ENCODE measurements at places on chromosomes 2 and 18.

- no peak for DNase-seq
These were observed 15.5 kb downstream of the NEURL3 start for GRCh38 chr2:96489663-96490062.

- DNase-seq: no peak
These were observed 156.9 kb downstream of the COL4A4 start for GRCh38 chr2:227007148-227007547.

DNA sequence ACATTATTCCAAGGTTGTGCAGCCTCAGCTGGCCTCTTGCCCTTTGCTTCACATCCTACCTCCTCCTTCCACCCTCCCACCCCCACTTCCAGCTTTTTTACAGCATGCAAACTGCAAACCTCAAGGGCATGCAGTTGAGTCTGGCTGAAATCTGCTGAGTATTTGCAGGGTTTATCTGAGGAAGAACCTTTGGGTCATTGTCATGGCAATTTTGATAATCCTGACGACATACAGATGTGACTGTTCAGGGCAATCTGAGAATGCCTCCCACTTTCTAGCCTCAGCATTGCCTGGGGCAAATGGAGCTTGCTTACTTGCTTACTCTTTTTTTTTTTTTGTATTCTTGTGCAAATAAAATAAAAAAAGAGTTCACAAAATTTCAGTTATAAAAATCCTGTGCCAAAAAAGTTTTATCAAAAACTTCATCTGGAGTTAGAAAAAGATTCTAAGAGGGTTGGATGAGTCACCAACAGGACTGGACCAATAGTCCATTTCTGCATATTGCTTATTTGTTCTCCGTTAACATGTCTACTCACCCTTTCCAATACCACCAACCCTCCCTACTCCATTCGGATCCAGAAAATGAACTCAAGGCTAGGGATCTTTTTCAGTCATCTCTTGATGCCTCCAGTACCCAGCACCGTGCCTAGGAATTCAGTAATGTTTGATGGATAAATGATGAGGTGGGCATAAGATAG, 23.6 kb upstream of the LHCGR start:
- no peak for DNase-seq

DNA sequence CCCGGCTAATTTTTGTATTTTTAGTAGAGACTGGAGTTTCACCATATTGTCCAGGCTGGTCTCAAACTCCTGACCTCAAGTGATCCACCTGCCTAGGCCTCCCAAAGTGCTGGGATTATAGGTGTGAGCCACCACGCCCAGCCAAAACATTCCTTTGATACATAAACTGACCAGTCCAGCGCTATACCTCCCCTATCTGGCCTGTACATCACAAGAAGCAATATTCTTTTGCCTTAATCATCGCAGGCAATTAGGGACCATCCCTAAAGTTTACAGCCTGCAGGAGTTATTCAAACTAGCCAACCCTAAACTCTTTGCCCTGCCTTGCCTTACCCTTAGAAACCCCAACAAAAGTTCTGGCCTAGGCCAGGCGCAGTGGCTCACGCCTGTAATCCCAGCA, 6.8 kb upstream of the PPM1G start:
- DNase-seq: no peak

GRCh38 chr2:213251618-213252017, 32.6 kb upstream of the SPAG16 start:
- no peak for DNase-seq

DNA sequence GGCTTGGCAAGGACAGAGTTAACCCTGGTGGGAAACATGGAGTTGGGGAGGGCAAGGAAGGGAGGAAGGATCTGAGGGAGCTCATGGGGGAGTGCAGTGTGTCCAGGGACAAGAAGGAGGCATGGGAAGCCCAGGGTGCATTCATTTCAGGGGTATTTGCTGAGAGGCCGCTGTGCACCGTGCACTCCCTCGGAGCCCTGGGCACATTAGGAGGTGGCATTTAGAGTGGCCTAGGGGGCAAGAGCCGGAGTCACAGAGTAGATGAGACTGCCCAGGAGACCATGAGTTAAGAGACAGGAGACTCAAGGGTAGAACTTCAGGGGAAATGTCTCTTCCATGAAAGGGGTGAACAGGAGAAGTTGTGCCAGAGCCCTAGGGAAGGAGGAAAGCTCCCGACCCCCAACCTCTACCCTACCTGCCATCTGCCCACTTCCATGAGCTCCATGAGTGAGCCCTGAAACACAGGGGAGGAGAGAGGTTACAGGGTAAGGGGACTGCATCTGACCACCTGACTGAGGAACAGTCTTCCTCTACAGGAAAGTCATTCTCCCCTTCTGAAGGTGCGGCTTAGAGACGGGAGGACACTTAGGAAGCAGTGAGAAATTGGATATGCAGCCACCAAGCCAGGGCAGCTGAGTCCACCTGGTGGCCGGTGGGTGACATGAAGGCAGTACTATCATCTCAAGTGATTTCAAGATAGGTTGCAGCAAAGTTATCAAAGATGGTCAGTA, 58.5 kb upstream of the COPS8 start:
- DNase-seq: peak; percentile 41

- DNase-seq: no peak
These were observed 150.3 kb upstream of the DNMT3A start for GRCh38 chr2:25491966-25492532.

DNA sequence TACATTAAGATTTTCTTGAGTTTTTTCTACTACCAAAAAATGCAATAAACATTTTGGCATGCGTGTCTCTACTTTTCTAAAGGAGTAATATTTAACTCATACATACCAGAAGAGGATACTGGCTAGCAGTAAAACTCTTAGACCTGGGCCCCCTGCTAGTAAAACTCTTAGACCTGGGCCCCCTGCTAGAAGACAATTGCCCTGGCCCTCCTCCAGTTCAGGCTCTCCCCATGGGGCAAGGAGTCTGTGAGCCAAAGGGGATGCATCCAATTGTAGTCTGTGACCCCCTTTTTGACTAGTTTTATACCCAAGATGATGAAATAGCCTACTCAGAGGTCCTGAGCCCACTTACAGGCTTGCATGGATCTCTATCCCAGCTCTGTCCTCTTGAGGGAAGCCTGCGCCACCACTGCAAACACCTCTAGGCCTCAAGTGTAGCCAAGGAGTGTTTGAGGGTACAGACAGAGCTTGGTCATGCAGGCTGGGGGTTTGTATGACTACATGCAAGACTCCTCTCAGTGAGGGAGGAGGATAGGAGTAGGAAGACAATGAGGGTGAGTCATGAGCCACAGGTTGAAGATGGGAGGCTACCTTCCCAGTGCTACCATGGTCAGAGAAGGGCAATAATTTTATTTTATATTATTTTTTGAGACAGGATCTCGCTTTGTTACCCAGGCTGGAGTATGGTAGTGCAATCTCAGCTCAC, 45.2 kb upstream of the PGAP1 start:
- DNase-seq: no peak

DNA sequence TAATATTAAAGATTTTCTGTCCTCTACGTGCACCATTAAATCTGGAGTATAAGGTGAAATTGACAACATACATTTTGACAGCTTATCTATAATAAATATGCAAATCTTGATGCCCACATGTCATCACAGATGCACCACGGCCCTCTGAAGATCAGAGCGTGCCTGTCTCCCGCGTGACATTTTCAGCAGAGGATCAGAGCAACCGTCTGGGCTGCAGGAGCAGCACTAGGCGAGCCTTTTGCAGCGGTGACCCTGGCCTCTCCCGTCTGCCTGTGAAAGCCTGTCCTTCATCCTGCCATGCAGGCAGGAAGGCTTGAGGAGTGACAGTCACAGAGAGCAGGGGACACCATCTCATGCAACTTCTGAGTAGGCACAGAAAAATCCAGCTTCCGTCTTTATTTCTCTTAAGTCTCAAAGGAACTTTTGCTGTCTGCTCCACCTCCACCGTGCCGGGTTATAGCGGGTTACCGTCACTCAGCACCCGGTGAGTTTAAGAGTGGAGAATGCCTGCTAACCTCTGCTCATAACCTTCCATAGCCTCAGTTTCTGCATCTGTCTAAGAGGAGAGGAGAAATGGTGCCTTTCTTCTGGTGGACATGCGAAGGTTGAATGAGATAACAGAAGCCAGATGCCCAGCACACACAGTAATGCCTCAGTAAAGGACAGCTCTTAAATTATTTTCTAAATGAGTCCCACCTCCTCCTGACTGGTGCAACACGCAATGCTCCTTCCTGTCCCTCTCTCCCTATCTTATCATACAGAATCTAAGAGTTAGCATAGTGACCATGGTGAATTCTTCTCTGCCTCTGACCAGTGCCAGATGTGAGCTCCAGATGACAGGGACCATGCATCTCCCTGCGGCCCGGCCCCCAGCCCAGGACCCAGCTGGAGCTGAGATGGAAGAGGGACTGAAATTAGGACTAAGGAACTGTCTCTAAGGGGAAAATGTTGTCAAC, 43.8 kb downstream of the CELF4 start:
- no peak for DNase-seq

- DNase-seq: no peak
These were observed 90.1 kb downstream of the NFATC1 start for GRCh38 chr18:79485788-79486355.

- DNase-seq: no peak
These were observed 35.5 kb downstream of the LIPG start for GRCh38 chr18:49597157-49597931.

- no peak for DNase-seq
These were observed 1.2 kb downstream of the CDK15 start for GRCh38 chr2:201807452-201807999.

GRCh38 chr2:61993422-61994024, 88.0 kb downstream of the COMMD1 start:
- DNase-seq: peak; percentile 56

DNA sequence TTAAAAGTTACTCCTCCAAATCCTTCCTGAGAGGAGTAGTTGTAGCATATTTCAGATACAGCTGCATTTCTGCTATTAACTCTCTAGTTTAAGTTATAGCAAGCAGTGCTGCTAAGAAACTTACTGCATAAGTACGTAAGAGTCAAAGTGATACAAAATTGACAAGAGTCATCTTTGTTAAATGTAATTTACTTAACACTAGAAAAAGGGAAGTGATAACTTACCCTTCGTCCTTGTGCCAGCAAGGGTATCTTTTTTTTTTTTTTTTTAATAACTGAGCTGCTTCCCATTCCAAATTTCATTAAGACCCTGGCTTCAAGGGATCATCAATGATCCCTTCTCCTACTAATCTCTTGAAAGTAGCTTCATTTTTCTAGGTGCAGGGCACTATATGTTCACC, 493.0 kb downstream of the PLCL1 start:
- DNase-seq: no peak

GRCh38 chr2:29276151-29276550, 160.9 kb downstream of the CLIP4 start:
- DNase-seq: no peak

DNA sequence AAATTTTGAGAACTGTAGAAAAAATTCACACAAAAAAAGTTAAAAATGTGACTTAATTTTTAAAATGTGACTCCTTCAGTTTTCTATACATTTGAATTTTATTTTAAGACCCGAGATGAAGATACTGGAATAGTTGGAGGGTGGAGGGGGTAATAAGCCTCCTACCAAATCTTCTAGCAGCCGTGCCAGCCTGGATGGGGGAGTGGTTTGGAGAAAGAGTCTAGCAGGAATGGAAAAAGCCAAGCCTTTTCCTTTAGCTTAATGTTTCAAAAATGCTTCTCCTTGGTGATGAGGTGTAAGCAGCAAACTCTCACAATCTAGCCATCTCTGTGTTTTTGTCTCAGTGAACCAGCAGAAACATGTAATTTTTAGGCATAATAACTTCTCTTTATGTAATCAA, 14.7 kb downstream of the CASP8 start:
- DNase-seq: no peak

DNA sequence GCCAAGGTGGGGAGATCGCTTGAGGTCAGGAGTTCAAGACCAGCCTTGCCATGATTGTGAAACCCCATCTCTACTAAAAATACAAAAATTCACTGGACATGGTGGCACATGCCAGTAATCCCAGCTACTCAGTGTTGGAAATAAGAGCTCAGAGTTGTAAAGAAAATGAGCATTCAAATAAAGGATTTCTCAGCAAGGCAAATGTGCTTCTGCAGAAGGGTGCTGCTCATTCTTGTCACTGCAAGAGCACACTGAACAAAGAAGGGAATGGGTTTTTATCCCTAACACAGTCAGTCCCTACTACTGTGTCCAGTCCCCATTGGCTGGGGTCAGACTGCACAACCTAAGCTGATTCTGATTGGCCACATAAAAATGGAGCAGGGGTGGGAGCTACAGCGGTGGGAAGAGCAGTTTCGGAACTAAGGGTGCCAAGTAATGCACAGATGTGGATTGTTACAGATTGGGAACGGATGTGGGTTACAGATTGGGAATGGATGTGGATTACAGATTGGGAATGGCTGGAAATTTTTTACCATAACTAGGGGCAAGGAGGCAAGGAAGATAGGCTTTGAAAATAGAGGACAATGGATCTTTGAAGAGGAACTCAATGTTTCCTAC, 31.1 kb upstream of the TRAPPC8 start:
- DNase-seq: no peak

GRCh38 chr2:153071090-153071489, 352.7 kb downstream of the ARL6IP6 start:
- no peak for DNase-seq

DNA sequence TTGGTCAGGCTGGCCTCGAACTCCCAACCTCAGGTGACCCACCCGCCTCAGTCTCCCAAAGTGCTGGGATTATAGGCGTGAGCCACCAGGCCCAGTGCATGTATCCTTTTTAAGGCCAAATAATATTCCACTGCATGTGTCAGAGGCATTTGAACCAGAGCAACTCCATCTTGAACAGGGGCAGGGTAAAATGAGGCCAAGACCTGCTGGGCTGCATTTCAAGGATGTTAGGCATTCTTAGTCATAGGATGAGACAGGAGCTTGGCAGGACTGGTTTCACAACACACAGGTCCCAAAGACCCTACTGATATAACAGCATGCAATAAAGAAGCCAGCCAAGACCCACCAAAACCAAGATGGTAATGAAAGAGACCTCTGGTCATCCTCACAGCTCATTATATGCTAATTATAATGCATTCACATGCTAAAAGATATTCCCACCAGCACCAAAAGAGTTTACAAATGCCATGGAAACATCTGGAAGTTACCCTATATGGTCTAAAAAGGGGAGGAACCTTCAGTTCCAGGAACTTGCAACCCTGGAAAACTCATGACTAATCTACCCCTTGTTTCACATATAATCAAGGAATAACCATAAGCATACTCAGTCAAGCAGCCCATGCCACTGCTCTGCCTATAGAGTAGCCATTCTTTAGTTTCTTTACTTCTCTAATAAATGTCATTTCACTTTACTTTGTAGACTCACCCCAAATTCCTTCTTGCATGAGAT, 204.6 kb downstream of the RAB3GAP1 start:
- no peak for DNase-seq

- DNase-seq: no peak
These were observed 17.1 kb upstream of the CAVIN2 start for GRCh38 chr2:191863988-191864387.

- DNase-seq: no peak
These were observed 10.7 kb downstream of the KIF1A start for GRCh38 chr2:240809276-240809675.

- DNase-seq: no peak
These were observed 174.8 kb downstream of the DYM start for GRCh38 chr18:49285627-49286026.

DNA sequence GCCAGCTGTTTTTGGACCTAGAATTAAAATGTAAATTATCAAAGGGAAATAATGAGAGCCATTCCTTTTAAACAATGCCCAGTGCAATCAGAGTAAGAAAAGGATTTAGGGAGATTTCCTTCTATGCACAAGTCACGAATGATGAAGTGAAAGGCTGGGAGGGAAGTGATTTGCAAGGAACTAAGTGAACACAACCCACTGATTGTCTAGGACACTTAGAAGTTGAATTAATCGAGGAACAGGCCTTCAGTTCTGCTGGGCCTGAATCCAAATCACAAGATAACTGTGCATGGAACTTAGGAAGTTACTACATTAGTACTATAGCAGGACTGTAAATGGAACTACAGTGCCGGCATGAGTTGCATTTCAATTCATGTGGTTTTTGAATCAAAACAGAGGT, 17.7 kb downstream of the MAP2 start:
- DNase-seq: no peak

Data from HL-60 (cell line).